ENCODE measurements at places on chromosomes 12 and 14.

DNA sequence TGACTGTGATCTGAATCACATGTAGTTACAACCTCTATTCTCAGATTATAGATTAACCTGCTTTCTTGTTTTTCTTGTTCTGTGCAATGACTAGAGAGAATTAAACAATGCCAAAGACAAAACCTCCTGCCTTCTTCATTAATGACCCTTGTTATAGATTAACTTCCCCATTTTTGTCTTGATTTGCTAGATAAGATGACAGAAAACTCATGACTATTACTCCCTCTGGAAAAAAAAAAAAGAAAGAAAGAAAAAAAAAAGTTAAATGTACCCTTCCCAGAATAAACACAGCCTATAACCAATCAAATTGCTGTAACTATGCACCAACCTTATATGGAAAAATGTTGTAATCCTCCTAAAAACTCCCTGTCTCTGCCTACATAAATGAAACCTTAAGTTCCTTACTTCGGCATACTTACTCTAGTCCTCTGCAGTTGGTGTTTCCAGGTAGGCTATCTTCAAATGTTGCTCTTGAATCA, 41.1 kb upstream of the PCED1B start:
- DNase-seq, result no peak

DNA sequence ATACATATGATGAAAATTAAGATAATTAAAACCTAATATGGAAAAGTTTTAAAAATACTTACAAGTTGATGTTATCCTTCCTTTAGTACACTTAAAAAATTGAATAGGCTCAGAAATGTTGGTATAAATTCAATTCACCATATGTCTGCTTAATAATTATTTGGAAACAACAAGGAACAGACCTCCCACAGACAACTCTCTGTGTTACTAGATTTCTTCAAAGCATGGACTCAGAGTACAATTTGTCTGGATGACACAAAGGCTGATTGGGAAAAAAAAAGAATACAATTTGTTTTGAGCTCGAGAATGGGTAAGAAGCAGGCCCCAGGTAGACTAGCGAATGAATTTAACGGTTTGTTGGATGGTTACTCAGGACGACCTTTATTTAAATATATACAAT, 48.9 kb upstream of the BTG1 start:
- no peak for DNase-seq

DNA sequence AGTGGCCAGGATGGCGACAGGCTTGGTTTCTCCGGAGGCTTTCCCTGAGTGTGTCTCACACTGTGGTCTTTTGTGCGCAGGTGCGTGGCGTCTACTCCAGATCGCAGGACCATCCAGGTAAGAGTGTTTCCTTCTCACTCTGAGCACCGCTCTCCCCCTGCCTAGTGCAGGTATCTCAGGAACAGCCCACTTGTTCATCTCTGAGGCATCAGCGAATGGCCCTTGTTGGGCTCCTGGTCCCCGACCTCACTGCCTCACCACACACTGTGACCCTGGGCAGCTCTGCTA, 781 bp downstream of the ADGRD1 start:
- no peak for DNase-seq

DNA sequence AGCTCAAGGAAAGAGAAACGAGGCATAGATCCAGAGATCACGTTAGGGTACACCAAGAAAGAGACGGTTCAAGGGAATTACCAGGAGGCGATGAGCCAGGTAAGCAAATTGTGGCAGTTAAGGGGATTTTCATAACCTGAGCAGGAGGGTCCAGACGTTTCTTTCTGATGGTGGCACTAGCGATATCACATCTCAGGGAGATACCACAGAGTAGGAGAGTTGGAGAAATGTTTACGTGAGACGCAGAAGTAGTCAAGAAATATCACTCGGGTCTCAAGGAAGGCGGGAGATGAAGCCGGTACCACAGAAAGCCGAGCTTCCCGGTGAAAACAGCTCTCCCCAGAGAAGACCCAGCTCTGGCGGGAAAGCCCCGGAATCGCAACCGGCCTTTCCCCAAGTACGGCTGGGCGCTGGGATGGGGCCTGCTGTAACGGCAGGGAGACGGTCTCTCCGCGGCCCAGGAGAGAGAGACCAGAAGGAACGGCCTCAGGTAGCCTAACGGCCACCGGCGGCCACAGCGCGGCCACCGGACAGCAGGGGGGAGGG, 485 bp downstream of the SENP1 start:
- peak; percentile 67 for DNase-seq

GRCh38 chr14:102771144-102771543, 6.1 kb upstream of the TRAF3 start:
- DNase-seq, result no peak

- no peak for DNase-seq
Observed at GRCh38 chr12:124655048-124655697, 87.8 kb upstream of the NCOR2 start.

DNA sequence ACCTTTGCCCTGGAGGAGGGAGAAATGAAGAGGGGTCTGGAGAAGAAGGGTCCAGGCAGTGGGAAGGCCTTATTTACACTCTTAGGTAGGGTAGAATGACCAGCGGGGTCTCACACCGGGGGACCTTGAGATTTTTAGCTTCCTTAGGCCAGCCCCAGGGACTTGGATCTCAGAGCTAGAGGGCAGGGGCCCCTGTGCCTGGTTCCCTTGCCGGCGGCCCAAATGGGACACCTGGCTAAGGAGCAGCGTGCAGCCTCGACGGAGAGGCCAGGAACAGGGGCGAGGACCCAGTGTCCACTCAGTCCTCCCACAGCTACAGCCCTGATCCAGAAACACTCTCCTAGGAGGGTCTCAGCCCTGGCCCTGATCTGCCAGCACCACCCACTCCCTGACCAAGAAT, 41.8 kb downstream of the DIO3 start:
- DNase-seq, result no peak

All from activated T-cell treated with anti-CD3 and anti-CD28 coated beads, Interleukin-2, amount 50 U/mL, for 1 hour (primary cell).